ENCODE measurements at places on chromosomes 16 and 17.

- no peak for DNase-seq
These were observed 20.5 kb upstream of the MTMR4 start for GRCh38 chr17:58534901-58535421.

GRCh38 chr17:11651089-11651488, 52.8 kb downstream of the DNAH9 start:
- no peak for DNase-seq

DNA sequence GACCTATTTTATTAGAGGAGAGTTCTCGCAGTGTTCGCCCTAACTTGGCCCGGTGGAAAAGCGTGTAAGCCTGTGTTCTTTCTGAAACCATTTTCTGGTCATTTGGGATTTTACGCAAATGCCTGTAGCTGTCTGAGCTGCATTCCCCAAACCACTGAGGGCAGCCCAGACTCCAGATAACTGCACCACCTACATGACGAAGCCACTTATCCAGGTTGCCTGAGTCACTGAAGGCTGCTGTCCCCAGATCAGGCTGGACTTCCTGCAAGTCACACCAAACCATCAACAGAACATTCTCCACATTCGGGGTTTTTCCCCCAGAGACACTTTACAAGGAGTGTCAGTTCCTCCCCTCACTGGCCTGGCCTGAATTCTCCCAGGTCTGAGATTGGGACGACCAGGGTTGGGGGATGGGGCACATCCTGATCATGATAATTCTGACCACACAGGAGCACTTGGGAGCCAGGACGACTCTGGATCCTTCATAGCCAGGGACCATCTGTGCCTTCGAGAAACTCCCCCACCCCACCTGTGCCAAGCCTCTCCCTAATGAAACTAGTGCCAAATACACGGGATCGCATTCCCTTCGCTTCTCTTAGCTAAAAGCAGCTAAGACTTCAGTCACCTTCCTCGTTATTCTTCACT, 2.3 kb downstream of the RPRML start:
- DNase-seq: no peak

GRCh38 chr16:59886021-59886420, 1151.9 kb upstream of the GOT2 start:
- no peak for DNase-seq

- no peak for DNase-seq
These were observed 43.8 kb upstream of the TOB1 start for GRCh38 chr17:50909765-50910605.

- no peak for DNase-seq
These were observed 47.8 kb downstream of the CREBBP start for GRCh38 chr16:3832668-3833067.

DNA sequence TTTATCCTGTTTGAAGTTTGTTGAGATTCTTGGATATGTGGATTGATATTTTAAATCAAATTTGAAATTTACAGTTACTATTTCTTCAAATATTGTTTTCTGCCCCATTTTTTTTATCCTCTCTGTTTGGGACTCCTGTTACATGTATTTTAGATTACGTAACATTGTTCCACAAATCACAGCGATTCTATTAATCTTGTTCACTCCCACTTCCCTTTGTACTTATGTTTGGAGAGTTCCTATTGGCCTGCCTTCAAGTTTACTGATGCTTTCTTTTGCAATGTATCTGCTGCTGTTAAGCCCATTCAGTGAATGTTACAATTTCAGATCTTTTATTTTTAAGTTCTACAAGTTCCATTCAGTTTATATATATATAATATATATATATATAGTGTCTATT, 288.3 kb upstream of the TNRC6C start:
- DNase-seq: no peak

DNA sequence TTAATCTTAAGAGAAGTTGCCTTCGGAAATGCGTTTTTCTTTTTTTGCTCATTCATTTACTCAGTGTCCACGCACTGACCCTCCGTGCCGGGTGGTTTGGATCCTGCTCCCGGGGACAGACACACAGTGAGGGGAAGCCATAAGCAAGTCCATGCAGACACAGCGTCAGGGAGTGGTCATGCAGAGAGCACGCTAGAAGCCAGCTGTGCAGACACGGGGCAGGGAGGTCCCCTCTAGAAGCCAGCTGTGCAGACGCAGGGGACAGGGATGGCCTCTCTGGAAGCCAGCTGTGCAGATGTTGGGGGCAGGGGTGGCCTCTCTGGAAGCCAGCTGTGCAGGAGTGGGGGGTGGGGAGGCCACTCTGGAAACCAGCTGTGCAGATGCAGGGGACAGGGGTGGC, 4.8 kb downstream of the GAA start:
- no peak for DNase-seq

- DNase-seq: no peak
These were observed 470 bp downstream of the MLYCD start for GRCh38 chr16:83899272-83899897.

DNA sequence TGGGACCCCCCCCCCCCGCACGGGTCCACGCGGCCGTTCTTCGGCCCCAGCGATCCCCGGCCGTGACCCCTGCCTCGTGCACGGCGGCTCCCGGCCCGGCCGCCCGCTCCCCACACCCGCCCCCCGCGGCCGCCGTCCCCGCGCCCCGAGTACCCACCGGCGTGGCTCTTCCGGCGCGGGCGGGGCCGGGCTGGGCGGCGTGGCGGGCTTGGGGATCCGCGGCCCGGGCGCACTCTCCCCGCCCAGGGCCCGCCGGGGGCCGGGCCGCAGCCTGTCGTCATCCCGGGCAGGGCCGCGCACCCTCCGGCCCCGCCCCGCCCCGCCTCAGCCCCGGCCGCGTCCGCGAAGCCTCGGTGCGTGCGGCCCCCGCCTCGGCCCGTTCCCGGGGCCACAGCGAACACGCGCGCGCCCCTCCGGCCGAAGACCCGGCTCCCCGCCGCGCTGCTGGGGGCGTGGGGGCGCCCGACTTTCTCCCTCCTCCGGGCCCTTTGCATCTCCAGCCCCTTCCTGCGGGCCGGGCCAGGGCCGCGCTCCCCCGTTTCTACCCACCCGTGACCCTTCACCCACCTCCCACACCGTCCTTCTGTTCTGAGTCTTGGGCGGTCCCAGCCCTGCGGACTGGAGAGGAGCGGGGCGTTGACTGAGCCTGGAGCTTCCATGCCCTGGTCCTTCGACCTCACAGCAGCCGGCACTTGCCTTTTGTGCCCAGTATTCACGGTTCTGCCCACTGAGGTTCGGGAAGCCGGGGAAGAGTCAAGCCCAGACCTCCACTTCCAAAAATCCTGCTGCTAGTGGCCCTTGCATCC, 840 bp downstream of the MYO1C start:
- no peak for DNase-seq

DNA sequence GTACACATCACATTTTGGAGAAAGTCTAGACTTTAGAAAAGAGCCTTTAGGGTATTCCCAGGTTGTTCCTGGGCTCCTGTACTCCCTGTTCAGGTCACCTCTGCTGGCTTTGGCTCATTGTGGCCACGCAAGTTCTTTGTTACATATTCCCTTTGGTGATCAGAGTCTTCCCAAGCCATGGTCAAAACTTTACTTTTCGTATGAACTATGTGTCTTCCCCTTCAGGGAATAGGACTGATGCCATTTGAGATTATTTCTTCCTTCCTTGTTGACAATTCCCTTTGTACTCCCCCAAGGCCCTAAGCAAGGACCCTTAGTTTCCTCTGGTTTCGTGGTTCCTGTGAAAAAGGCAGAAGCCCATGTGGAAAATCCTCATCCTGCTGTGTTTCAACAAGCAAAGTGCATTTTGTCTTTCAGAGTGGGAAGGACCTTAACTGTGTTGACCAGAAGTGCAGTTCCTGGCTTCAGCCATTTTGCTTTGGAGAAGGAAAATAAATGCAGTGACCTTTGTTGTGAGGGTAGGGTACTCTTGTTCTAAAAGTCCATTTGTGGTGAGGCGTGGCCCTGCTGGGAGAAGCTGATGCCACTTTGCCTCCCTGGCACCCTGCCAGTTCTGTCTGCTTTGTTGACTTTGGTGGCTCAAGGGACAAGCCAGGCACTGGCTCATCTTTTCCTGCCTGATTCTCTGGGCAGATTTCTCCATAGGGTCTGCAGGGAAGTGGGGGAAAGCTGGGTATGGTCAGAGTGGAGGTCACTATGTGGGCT, 55.1 kb downstream of the ZNRF1 start:
- DNase-seq: peak; percentile 48

- DNase-seq: no peak
These were observed 1.5 kb downstream of the NPLOC4 start for GRCh38 chr17:81635431-81635830.

DNA sequence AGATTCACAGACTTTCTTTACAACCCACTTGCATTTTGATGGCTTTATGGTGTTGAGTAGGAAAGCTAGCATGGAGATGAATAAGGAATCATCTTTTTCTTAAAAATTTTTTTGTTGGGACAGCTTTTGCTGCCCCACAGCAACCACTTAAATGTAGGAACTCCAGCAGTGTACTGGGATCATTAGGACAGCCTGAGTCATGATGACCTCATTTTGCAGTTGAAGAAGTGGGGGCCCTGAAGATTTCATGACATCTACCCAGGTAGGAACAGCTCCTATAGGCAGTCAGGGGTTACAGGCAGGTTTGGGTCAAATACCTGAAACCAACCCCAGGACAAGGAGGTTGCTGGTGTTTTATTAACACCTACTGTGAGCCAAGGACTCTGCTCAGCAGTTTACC, 2.1 kb downstream of the METTL22 start:
- no peak for DNase-seq

DNA sequence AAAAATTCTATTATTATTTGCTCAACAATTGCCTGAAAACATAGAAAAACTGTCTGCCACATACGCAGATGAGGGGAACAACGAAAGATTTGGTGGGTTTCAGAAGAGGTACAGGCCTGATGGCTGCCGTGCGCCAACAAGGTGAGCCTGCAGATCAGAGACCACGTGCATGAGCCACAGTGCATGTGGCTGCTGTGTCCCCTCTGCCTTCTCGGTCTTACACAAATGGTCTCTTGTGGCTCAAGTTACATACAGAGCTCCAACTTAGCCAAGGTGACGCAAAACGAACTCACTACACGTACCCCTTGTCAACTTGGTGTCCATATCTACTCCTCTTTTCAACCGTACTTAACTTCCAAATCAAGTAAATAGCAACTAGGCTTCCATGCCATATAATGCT, 82.3 kb downstream of the ADCY9 start:
- DNase-seq: no peak

DNA sequence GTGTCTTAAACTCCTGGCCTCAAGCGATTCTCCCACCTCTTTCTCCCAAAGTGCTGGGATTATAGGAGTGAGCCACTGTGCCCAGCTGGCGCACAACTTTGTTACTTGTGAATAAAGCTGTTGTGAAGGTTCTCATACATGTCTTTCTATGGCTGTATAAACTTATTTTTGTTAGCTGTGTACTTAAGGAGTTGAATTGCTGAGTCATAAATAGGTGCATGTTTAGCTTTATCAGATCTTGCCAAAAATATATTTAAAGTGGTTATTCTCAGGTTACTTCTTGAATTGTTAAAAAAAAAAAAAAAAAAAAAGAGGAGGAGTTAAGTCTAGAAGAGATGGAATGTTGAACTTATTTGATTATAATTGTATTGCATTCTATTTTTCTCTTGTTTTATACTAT, 47.6 kb upstream of the IRX3 start:
- DNase-seq: no peak

GRCh38 chr17:44385287-44386181, 3.9 kb downstream of the ITGA2B start:
- no peak for DNase-seq

GRCh38 chr17:32110596-32110995, 31.7 kb upstream of the RHOT1 start:
- DNase-seq: no peak

GRCh38 chr16:86462334-86463084, 47.8 kb upstream of the FOXF1 start:
- DNase-seq: no peak

GRCh38 chr16:60031740-60032139, 1297.6 kb upstream of the GOT2 start:
- DNase-seq: no peak

DNA sequence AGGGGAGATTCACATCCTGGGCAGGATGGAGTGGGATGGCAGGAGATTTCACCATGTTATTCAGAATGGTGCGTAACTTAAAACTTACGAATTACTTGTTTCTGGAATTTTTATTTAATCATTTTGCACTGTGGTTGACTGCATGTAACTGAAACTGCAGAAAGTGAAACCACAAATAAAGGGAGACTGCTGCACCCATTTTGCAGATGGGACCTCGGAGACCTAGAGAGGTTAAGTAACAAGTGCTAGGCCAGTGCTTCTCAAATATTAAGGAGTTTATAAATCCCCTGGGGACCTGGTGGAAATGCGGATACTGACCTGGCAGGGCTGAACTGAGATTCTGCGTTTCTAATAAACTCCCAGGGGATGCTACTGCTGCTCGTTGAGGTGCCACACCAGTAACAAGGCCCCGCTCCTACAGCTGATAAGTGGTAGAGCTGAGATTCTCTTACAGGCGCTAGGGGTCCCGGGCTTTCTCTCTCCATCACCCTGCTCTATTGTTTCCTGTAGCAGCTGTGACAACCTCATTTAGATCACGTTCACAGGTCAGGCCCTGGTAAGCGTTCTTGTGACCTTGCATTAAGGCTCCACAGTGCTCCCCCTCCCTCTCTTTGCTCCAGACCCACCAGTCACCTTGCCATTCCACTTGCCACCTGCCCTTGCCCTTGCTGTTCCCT, 167.1 kb upstream of the CDH13 start:
- DNase-seq: no peak

Data from NCI-H187 treated with DMSO at 0.1 percent for 48 hours (cell line).